ENCODE measurements at places on chromosomes 12 and 14. TPM values are rescaled to one million over a fixed set of nuclear protein-coding genes. Genes with fewer than 3 reads are reported as not detected.

PTPRR gene
- 2.7 TPM for total RNA-seq

RNASE7 gene
- total RNA-seq: not detected

PAPLN gene
- total RNA-seq: 4.8 TPM

OTX2 gene
- total RNA-seq: not detected

CLEC1A gene
- total RNA-seq: 3.2 TPM

SCN8A gene
- total RNA-seq: 2.6 TPM

FRMD6 gene
- 133 TPM for total RNA-seq

AKAP5 gene
- 5.6 TPM for total RNA-seq

IL23A gene
- total RNA-seq: not detected

DNAI7 gene
- 1.9 TPM for total RNA-seq

GPRC5D gene
- total RNA-seq: not detected

KRT83 gene
- total RNA-seq: not detected

WNT5B gene
- 9.8 TPM for total RNA-seq

ENDOU gene
- total RNA-seq: not detected

NEUROD4 gene
- 0.11 TPM for total RNA-seq

TC2N gene
- 46.8 TPM for total RNA-seq

RPGRIP1 gene
- 0.48 TPM for total RNA-seq

PMEL gene
- total RNA-seq: 1.5 TPM

PSMB5 gene
- total RNA-seq: 70.3 TPM

LMO3 gene
- 57.0 TPM for total RNA-seq

TPPP2 gene
- total RNA-seq: not detected

CLEC4A gene
- 2.1 TPM for total RNA-seq

TCL1A gene
- 2.0 TPM for total RNA-seq

PZP gene
- 1.7 TPM for total RNA-seq

CLEC6A gene
- total RNA-seq: not detected

SLC4A8 gene
- 2.9 TPM for total RNA-seq

C12orf42 gene
- total RNA-seq: 0.32 TPM

IKBIP gene
- total RNA-seq: 58.5 TPM

TDRD9 gene
- total RNA-seq: 0.95 TPM

IL31 gene
- total RNA-seq: not detected

FAM177A1 gene
- 49.5 TPM for total RNA-seq

SLC25A47 gene
- total RNA-seq: not detected

ITGA5 gene
- total RNA-seq: 139 TPM

CMAS gene
- total RNA-seq: 38.7 TPM

ANO6 gene
- total RNA-seq: 163 TPM

RILPL2 gene
- 3.2 TPM for total RNA-seq

RIMBP2 gene
- total RNA-seq: 2.7 TPM

FOXA1 gene
- total RNA-seq: 14.1 TPM

LRFN5 gene
- 45.9 TPM for total RNA-seq

SAV1 gene
- 31.8 TPM for total RNA-seq

SLC7A8 gene
- total RNA-seq: 8.4 TPM

CFAP73 gene
- not detected for total RNA-seq

RNASE3 gene
- not detected for total RNA-seq

STXBP6 gene
- 42.9 TPM for total RNA-seq

ANO4 gene
- 3.5 TPM for total RNA-seq

LGR5 gene
- 2.0 TPM for total RNA-seq

GLI1 gene
- 11.5 TPM for total RNA-seq

MVK gene
- 10.5 TPM for total RNA-seq

PARP11 gene
- 23.3 TPM for total RNA-seq

LRP10 gene
- total RNA-seq: 22.1 TPM

Data from urinary bladder (tissue), 4 donors.